NCI-H1092 (cell line): ENCODE measurements at places on chromosomes 6 and 20.
A peak's percentile ranks its signal among the peaks of the same experiment; 100 is the strongest.

GRCh38 chr6:43454290-43454695 is 1.1 kb downstream of the DLK2 start:
- DNase-seq = no peak

DNA sequence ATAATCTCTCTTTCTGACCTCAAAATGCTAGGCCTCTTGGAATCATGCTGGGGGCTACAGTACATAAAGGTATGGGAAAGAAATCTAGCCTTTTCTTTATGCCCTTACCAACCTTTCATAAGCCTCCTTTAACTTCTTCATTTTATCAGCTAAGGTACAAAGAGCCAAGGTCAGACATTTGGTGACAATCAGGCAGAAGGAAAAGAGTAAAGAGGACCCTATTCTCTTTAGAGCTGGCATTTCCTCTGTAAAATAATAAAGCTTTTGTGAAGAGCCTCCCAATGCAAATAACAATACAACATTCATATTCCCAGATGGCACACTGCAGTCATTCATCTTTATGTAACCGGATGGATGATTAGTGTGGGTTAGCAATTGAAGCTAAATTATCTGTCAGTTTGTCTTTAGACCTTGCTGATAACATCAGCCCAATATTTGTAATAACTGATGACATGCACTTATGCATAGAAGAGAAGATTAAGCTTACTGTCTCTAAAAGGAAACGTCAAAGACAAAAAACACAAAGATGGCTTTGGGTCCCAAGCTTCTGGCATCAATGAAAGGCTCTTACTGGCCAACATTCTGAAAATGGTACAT is 163.1 kb downstream of the IBTK start:
- no peak for DNase-seq

DNA sequence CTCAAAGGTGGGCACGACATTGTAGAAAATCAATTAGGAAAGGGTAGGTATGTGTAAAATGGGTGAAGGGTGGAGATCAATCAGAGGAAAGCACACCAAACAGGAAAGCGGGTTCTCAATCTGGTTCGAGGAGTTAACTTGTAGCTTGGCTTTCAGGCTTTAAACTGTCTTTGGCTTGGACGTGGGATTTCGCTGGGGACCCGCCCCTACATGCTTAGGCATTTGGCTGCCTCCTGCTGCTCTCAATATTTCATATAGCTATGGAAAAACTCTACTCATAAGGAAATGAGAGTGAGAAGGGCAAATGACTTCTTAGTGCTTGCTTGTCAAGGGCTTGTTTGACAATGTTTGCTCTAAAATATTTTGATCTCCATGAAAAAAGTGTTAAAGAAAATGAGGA is 38.1 kb upstream of the PDE7B start:
- DNase-seq = no peak

GRCh38 chr6:1730882-1731281 is 121.2 kb downstream of the FOXC1 start:
- DNase-seq = no peak

GRCh38 chr6:134757911-134758361 is 192.0 kb downstream of the ALDH8A1 start:
- DNase-seq = no peak

DNA sequence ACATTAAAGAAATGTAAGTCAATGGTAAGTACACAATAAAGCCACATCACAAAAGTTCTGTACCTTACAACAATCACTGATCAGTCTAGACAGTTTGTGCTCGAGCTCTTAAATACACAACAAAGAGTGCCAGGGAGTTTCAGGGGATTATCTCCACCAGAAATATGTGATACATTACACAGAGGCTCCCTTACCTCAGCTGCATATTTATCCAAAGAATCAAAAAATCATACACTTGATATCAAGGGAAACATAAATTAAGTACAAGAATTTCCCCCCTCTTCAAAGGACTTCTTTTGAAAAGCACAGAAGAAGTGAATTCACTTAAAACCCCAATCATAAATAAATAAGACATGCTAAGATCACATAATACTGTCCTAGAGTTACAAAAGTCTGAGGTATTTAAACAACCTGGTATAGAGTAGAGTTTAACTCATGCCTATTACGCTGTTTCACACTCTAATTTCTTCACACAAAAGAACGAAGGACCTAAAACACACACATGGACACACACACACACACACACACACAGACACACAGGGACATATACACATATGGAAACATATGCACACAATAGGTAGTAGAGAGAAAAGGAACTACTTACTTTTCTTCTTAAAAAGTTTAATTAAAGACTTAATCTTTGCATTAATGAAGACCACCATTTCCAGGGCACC is 528 bp downstream of the NHSL1 start:
- DNase-seq = no peak

- DNase-seq = no peak
Measured at GRCh38 chr6:81988446-81988845, 236.0 kb upstream of the TENT5A start.

GRCh38 chr6:106870069-106870468 is 104.5 kb downstream of the CD24 start:
- DNase-seq = no peak

DNA sequence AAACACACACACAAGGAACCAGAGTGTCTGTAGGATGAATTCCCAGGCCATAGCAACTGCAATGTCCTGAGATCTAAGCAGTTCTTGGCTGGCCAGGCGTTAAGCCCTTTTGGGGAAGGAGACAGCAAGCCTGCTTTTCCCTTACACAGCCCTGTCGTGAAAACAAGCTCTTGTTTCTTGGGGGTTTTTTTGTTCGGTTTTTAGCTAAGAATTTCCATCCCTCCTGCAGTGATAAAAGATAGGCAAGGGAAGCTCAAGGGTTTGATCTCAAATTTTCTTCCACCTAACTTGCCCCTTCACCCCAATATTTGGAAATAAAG is 1.5 kb downstream of the TNFRSF21 start:
- DNase-seq = no peak

- no peak for DNase-seq
Measured at GRCh38 chr20:19673575-19673974, 84.5 kb upstream of the RIN2 start.

DNA sequence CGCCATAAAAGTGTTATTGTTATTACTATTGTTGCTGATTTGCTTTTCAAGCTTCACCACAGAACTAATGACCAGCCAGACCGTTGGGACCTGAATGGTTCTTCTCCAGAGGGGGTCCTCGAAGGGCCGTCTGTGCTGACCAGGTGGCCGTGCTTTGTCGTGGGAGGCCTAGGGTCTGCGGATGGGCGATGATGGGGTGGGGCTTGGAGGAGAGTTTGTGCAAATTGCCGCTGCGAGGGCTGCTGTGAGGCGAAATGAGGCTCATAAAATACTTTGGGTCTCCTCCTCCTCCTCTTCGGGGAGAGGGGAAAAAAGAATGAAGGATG is 6.0 kb upstream of the ZBTB22 start:
- peak; percentile 52 for DNase-seq

- no peak for DNase-seq
Measured at GRCh38 chr6:1027109-1027794, 284.6 kb upstream of the FOXQ1 start.

- DNase-seq = no peak
Measured at GRCh38 chr20:43446361-43446879, 11.3 kb upstream of the SRSF6 start.

GRCh38 chr6:133958791-133959190 is 5.8 kb downstream of the TBPL1 start:
- no peak for DNase-seq

DNA sequence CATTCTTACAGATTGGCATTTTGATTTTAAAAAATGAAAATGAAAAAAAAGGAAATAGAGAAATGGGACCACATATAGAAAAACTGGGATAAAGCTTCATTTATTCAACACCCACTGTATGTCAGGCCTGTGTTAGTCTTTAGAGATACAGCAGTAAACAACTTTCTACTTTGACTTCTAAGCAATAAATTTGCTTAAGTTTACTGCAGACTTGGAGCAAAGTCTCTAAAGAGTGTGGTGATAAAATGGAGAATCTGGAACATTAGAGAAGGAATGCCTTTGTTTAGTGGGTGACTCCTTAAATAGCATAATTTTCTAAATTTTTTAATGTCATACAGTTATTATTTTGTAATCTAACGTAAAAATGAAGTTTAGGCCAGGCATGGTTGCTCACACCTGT is 80.7 kb upstream of the CNKSR3 start:
- DNase-seq = no peak

GRCh38 chr20:45812157-45813005 is at the start of gene UBE2C:
TSS of gene UBE2C (plus strand) at chr20:45812644. CDS start at chr20:45812696, 52 bp downstream.
- peak; percentile 99 for DNase-seq

GRCh38 chr6:131894493-131895424 is 56.4 kb downstream of the CCN2 start:
- no peak for DNase-seq

GRCh38 chr6:28003059-28003458 is 46.0 kb downstream of the OR2B6 start:
- no peak for DNase-seq

DNA sequence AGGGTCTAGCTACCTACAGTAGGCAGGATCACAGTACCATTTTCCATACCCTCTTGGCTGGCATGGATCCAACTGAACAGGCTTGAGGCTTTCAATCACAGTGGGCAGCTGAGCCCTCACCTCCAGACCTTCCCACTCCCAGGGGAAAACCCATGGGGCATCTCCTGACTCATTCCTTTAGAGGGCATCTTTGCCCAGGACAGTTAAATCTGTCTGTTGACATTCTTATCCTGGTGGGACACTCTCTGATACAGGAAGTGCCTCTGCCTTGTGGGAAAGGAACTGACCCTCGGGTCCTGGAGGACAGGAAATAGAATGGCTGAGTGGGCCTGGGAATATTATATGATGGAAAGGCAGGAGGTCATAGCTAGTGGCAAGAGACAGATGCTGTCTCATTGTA is 10.2 kb upstream of the EPB41L1 start:
- DNase-seq = no peak

GRCh38 chr20:8809107-8809953 is 259.6 kb upstream of the PLCB4 start:
- DNase-seq = no peak

DNA sequence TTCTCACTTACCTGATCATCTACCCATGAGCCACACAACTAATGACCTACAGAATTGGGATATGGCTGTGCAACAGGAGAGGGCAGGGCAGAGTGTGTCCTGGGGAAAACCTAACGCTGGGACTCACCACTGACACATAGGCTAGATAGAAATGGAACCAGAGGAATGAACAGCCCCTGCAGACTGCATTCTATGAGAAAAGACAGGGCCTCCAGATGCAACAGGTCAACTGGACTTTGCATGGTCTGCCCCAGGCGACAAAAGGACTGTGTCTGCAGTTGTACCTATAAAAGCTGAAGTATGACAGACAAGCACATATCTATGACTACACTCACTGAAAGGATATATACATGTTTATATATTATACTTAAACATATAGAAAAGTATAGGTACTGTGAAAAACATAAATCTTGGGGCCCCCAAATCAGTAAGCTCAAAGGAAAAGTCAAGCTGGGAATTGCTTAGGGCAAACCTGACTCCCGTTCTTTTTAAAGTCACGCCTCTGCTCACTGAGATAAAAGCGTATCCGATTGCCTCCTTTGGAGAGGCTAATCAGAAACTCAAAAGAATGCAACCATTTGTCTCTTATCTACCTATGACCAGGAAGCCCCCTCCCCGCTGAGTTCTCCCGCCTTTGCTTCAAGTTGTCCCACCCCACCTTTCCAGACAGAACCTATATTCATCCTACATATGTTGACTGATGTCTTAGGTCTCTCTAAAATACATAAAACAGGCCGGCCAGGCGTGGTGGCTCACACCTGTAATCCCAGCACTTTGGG is 68.5 kb downstream of the EPB41L2 start:
- DNase-seq = no peak

- no peak for DNase-seq
Measured at GRCh38 chr6:21149470-21149869, 444.1 kb upstream of the SOX4 start.

GRCh38 chr6:109370336-109370735 is 11.9 kb downstream of the CD164 start:
- DNase-seq = no peak

GRCh38 chr6:24775520-24776058 is 852 bp downstream of the GMNN start:
- no peak for DNase-seq

DNA sequence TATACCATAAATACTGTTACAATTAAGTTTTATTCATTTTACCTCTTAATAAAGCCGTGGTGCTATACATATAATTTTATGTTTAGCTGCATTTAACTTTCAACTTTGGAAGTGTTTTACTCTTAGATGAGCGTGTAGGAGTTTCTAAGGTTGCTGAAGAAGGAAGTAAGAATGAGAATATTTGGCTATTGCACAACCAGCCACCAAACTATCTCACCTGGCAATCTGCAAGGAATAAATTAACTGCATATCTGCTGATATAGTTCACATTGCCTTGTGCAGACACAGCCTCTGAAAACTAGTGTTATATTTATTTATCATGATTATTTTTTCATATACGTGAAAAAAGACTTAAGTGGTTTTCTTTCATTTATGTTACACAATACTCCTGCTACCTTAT is 230.4 kb downstream of the PLCB1 start:
- DNase-seq = no peak

DNA sequence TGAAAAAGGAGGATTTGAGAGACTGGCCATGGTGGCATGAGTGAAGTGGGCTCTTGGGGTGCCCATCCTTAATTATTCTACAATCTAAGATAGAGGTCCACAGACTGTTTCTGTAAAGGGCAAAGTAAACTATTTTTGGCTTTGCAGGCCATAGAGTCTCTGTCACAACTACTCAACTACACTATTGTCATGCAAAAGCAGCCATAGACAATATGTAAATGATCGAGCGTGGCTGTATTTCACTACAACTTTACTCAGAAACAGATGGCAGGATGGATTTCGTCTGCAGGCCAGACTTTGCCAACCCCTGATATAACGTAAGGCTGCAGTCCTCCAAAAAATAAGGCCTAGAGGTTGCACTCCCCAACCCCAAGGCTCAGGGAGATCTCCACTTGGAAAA is 58.2 kb upstream of the NAA20 start:
- no peak for DNase-seq

GRCh38 chr20:45343532-45344167 is 4.6 kb downstream of the SDC4 start:
- DNase-seq = peak; percentile 26

GRCh38 chr20:37344506-37345338 is 1.2 kb upstream of the SRC start:
- no peak for DNase-seq

DNA sequence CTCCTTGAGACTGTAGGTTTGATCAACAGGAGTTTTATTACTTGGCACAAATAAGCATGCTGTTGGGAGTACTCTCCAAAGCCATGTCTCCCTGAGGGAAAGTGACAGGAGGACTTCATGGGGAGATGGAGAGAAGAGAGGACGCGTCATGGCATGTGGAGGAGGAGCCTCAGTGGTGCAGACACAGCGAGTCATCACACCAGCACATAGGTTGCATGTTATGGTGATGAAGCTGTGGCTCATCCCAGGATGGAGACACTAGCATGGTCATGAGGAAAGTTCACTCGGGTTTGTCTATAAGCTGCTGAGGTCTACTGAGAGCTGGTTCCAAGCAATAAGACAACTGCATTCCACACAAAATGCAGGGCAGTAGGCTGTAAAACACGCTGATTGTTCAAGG is 13.2 kb upstream of the SSTR4 start:
- DNase-seq = no peak

DNA sequence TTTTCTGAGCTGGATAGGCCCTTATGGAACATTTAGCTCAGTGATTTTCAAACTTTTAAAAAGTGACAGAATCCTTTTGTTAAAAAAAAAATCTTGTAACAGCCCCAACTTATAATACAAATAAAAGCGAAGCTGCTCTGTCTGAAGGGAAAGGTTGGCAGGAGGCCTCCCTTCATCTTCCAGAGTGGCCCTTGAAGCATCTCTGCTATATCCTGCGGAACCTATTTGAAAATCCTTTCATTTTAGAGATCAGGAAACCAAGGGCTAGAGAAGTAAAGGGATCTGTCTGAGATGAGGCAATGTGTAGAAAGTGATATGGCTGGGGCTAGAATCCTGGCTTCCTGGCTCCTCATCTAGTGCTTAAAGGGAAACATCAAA is 107.8 kb downstream of the UBE3D start:
- no peak for DNase-seq
